GF-D8 (cell line): ENCODE measurements at places on chromosomes 5 and 9.

DNA sequence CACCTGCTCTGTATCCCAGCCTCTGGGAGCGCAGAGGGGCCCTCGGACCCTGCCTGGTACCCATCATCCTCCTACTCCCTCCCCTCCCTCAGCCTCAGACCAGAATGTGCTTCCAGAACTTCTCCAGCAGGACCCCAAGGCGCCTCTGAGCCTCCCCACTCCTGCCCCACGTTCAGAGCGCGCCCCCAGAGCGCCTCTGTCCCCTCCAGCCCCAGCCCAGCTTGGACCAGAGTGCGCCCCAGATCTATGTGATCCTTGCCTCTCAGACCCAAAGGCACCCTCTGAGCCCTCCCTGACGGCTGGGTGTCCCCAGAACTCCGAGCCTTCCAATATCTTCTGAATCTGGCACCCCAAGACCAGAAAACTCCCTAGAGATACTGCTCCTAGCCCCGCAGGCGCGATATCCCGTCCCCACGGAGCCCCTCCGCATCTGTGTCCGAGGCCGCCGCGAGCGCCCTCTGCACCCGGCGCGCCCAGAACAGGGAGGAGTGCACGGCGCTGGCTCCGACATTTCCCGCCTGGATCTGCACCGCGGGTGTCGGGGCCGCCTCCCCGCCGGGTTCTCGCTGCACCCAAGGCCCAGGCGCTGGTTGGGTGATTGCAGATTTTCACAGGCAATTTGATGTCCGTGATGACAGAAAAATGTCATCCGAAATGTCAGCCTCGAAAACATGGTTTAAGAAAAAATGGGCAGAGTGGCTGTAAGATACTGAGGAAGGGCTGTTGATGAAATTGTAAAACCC, 522 bp downstream of the BHMT start:
- DNase-seq: no peak

- DNase-seq: no peak
Measured at GRCh38 chr5:133354323-133355185, 257.8 kb downstream of the FSTL4 start.

- no peak for DNase-seq
Measured at GRCh38 chr9:16458696-16459420, 411.6 kb downstream of the BNC2 start.

DNA sequence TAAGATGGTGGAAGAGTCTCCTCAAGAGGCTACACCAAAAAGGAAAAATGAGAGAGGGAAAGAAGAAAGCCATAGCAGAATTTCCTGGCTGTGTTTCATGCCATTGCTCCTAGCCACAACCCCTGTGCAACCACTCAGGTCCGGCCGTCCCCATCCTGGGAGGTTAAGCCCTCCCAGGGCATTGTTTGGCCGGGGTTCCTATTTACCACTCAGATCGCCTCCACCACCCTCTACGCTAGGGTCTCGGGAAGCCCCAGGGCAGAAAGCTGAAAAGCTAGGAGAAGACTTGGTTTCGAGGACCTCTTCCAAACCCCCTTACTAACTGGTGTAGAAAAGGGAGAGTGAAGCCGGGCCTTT, 715 bp downstream of the RC3H2 start:
- DNase-seq: no peak

- DNase-seq: no peak
Measured at GRCh38 chr5:76682387-76682786, 33.5 kb upstream of the F2R start.

DNA sequence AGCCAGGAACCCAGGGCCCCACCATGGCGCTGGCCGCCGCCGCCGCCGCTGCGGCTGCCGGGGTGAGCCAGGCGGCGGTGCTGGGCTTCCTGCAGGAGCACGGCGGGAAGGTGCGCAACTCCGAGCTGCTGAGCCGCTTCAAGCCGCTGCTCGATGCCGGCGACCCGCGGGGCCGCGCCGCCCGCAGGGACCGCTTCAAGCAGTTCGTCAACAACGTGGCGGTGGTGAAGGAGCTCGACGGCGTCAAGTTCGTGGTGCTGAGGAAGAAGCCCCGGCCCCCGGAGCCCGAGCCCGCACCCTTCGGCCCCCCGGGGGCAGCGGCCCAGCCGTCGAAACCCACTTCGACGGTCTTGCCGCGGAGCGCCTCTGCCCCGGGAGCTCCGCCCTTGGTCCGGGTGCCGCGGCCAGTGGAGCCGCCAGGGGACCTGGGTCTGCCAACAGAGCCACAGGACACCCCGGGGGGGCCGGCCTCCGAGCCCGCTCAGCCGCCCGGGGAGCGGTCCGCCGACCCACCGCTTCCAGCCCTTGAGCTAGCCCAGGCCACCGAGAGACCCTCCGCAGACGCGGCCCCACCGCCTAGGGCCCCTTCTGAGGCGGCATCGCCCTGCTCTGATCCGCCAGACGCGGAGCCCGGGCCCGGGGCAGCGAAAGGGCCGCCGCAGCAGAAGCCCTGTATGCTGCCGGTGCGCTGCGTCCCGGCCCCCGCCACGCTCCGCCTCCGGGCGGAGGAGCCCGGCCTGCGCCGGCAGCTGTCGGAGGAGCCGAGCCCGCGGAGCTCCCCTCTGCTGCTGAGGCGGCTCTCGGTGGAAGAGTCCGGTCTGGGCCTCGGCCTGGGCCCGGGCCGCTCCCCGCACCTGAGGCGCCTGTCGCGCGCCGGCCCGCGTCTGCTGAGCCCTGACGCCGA, 749 bp downstream of the SOWAHA start:
- DNase-seq: no peak

DNA sequence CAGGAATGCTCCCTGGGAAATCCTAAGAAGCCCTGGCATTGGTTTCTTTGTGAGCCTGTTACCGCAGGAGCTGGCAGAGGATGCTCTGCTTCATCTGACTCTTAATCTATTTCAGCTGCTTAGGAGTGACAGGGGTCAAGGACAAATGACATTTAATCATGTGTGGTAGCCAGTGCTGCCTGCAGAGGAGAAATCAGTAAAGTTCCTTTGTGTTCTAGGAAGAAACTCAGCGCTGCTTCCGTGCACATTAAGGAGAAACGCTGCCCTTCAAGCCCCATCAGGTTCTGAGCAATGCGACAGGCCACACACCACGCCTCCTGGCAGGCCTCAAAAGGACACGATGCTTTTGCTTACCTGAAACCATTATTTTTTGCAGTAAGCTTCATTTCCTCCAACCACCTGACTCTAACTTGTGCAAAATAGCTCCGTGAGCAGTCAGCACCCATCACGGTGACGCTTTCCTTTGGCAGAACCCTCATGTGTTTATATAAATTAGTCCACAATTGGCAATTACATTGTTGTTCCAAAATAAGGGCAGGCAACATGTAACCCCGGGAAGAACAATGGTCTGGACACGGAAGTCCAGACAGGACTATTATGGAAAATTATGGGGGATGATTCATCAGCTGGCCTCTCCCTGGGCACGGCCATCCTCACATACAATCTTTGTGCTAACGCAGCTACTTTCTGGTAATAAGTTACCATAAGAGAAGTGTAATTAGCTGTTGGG, 387.9 kb upstream of the DAP start:
- no peak for DNase-seq

GRCh38 chr9:14909181-14909580, 1.0 kb downstream of the FREM1 start:
- no peak for DNase-seq

GRCh38 chr9:21611891-21612290, 129.8 kb upstream of the IFNE start:
- no peak for DNase-seq

GRCh38 chr9:86575137-86575536, 220.9 kb upstream of the TUT7 start:
- no peak for DNase-seq

GRCh38 chr9:134181648-134182034, 17.3 kb upstream of the RNU6ATAC start:
- DNase-seq: no peak

DNA sequence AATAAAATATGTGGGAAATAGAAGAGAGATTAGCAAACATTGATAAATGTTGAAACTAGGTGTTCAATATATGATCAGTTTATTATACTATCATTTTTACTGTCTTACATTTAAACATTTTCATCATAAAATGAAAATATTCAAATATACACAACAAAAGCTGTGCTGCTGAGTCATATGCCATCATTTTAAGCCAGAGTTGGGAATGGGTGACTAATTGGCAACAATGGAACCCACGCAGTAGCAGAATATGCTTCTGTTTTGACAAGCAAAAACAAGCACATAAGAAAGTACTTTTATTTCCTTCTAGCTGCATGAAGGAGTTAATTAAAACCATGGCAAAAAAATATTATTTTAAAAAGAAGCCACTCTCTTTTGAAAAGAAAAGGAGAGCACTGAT, 340.0 kb upstream of the EDIL3 start:
- DNase-seq: no peak

- no peak for DNase-seq
Measured at GRCh38 chr9:134685784-134686183, 44.2 kb downstream of the COL5A1 start.

- DNase-seq: peak; percentile 41
Measured at GRCh38 chr5:119290161-119290569, 65.7 kb upstream of the TNFAIP8 start.

GRCh38 chr5:39772307-39772706, 347.5 kb upstream of the DAB2 start:
- no peak for DNase-seq

DNA sequence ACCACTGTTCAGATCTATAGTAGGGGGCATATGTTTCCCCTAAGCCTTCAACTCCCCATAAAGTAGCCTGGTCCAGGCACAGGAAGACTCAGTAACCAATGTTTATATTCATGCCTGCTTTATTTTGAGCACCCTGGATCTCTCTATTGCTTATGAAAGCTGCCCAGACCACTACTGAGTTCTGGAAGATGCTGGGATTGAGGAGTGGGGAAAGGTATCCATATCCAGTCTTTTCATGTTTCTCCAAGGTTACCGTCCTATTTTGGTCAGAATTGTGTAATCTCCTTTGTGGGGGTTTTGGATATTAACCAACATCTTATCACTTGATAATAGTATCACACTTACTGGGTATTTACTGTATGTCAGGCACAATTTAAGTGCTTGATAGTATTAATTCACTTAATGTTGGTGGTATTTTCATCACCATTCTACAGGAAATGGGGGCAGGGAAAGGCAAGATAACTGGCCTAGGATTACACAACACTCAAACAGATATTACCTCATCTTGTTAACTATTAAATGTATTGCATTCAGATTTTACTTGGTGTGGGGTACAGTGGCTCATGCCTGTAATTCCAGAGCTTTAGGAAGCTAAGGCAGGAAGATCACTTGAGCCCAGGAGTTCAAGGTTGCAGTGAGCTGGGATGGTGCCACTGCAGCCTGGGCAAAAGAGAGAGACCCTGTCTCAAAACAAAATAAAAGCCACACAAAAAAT, 36.3 kb downstream of the RUSC2 start:
- DNase-seq: peak; percentile 31

GRCh38 chr5:108773330-108773729, 25.6 kb downstream of the FER start:
- DNase-seq: no peak

DNA sequence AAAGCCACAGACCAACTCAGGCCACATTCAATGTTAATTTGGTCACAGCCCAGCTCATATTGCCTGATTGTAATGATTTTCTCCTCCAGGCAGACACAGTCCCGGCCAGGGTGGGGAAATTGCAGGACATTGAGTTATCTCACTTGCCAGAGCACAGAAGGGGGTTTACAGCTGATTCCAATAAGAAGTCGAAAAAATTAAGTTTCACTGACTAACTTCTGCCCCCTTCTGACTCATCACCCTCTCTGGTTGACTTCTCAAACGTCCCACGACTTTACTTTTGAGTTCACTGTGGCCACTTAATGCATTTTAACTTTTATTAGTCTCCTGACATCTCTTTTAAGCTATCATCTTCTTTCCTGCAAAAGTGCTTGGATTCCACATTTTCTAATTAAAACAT, 321.4 kb upstream of the WWC1 start:
- no peak for DNase-seq

GRCh38 chr5:36768450-36768849, 108.1 kb upstream of the NIPBL start:
- no peak for DNase-seq

- DNase-seq: no peak
Measured at GRCh38 chr9:7146582-7146981, 388.8 kb downstream of the KDM4C start.

GRCh38 chr5:125421006-125421405, 674.6 kb upstream of the ZNF608 start:
- no peak for DNase-seq

DNA sequence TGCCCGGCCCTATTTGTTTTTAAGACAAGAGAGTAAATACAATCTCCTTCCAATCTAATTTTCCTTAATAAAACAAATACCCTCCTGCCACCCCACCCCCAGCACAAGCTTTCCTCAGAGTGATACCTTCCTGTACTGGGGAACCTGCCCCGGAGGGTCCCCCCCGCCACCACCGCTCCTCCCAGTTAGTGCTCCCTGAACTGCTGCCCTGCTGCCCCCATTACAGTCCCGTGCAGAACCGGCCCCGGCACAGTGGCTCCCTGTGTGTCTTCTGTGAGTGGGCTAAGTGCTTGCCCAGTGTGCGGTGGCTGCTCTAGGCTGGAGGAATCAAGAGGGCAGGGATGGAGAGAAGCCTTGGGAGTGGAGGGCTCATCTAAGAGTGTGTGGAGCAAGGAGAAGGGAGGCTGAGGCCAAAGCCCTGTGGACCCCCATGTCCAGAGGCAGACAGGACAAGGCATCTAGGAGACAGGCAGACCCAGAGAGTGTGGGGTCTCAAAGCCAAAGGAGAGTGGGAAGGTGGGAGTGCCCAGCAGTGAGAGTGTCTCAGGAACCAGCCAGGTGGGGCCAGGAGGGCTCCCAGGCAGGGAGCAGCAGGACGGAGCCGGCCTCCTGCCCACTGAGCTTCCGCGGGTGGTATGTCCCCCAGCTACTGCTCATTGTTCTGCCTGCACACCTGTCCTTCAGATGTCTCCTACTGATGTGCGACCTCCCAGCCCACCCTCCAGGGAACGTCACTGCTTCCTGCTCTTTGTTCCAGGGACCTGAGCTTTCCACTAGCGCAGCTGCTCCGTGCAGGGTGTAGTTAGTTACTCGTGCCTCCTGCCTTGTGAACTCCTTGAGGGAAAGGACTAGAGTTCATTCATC, 129.0 kb downstream of the DAB2IP start:
- DNase-seq: no peak

DNA sequence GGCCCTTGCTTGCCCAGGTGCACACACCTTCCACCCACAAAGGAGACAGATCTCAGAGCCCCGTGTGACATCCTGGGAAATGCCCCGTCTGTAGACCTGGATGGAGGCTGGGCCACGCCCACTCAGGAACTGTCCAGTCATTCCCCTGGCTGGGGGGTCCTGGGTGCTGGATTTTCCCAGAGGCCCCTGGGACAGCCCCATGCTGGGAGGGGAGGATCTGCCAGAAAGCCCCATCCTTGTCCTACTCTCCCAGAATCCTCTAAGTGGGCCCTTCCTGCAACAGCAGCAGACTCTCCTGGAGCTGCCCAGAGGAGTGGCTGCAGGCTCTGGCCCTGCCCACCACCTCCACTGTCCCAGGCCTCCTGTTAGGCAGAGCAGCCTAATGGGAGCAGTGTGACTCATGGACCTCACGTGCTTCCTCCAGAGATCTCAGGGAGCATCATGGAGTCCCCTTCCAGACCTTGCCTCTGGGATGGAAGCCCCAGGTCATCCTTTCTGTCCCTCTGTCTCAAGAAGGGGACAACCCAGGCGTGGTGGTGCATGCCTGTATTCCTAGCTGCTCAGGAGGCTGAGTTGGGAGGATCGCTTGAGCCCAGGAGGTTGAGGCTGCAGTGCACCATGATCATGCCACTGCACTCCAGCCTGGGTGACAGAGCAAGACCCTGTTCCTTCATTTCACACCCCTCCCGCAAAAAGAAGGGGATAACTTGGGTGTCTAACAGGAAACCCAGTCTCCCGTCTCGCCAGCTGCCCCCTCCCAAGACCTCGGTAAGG, 51.7 kb downstream of the JADE2 start:
- DNase-seq: no peak

GRCh38 chr5:82351754-82352145, 73.6 kb upstream of the RPS23 start:
- DNase-seq: no peak

GRCh38 chr5:13591621-13592020, 352.9 kb downstream of the DNAH5 start:
- peak; percentile 24 for DNase-seq
